MM.1S (cell line): ENCODE measurements at places on chromosomes 6 and 20.

- DNase-seq = no peak
Observed at GRCh38 chr6:143329323-143329722, 121.2 kb downstream of the ADAT2 start.

DNA sequence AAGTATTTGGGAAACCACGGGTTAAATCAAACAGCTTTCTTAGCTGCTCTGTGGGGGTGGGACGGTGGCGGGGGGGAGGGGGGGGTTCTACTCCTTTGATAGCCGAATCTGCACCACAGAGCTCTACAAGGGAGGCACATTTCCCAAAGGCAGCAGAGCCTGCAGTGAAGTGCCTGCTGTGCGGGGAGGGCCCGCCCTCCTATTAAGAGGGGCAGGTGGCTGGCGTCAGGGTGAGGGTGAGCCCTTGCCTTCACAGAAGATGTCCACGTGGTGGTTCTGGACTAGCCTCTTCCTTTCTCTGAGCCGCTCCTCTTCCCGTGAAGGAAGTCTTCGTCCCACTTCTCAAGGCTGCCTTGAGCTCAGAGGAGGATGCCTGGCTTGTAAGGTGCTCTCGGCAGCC, 174.9 kb upstream of the THBS2 start:
- no peak for DNase-seq

- DNase-seq = no peak
Observed at GRCh38 chr6:110965629-110966229, 7.2 kb downstream of the GTF3C6 start.

GRCh38 chr6:24836109-24836508, 37.4 kb upstream of the ARMH2 start:
- no peak for DNase-seq

- DNase-seq = no peak
Observed at GRCh38 chr20:4011226-4011975, 4.0 kb downstream of the RNF24 start.

DNA sequence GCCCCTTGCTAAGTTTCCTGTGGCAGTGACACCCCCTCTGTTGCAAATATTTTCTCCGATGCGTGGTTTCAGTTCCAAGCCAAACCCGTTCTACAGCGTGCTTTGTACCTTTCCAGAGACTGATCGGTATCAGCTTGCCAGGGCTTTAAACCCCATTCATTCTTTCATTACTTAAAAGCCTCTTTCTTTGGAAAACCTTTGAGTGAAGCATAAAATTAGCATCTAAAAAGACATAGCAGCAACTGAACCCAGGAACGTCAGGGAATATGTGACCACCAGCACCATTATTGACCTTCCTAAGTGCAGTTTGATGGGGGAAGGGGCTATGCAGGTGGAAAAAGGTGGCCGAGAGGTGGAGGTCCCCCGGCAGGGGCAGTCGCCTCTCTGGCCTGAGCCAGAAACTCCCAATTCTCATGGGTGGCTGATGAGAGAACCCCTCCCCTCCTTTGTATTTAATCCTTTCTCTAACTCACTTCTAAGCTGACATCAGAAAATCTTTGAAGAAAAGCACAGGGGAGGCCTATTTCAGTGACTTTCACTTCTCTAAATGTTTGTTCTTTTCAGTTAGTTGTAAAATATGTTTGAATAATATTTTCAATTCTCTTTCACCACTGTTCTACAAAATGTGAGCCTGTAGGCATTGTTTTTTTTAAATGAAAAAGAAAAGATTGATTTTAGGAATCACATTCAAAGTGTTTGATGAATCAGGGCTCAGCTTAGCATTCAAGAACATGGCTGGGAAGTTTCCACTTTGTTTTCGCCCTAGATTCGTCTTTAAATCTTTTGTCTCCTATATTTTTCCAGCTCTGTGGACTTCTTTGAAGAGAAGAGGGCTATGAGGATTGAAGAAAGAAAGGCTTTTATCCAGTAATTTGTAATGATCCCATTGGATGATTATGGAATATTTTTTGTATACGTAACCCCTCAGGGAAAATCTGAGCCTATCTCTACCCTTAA, 89.2 kb downstream of the RSPH3 start:
- no peak for DNase-seq

DNA sequence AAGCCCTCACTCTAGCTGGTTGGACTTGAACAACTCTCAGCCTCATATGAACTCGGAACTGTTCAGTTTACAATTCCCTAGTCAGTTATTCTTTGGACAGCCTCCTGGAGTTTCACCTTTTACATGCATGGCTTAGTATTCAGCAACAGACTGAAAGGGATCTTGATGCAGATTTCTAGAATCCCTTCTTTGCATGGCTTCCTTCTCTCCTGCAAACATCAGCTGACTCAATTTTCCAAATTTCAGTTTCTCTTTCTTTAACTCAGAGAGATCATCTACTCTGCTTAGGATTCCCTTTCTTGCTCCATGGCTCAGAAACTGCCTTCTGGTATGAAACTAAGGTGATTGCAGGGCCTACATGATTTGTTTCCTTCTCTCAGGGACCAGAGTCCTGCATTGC, 99.6 kb downstream of the CEP57L1 start:
- no peak for DNase-seq

- DNase-seq = no peak
Observed at GRCh38 chr20:35662551-35662950, 2.1 kb downstream of the CPNE1 start.

DNA sequence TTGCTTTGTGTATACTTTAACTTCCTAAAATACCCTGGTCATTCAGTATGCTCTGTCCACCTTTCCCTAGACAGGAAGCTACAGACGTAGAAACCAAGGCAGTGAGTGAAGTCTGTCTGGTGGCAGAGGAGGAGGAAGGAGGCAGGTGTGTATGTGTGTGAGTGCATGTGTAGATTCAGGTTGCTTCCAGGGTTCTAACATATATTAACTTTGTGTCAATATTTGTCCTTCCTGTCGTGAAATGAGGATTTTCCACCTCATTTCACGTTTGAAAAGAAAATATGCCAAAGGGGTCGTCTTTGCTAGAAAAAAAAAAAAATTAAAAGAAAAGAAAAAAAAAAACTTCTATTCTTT, 411.5 kb downstream of the PKHD1 start:
- DNase-seq = no peak
